ENCODE measurements at places on chromosomes 2 and 18.

- DNase-seq, result no peak
Measured at GRCh38 chr2:37664231-37664643, 7.2 kb downstream of the CDC42EP3 start.

GRCh38 chr2:85950743-85951142 is 62.0 kb upstream of the ST3GAL5 start:
- no peak for DNase-seq

- DNase-seq, result no peak
Measured at GRCh38 chr18:46677611-46678010, 20.6 kb upstream of the LOXHD1 start.

GRCh38 chr2:134866498-134867099 is 28.2 kb downstream of the ACMSD start:
- DNase-seq, result no peak

DNA sequence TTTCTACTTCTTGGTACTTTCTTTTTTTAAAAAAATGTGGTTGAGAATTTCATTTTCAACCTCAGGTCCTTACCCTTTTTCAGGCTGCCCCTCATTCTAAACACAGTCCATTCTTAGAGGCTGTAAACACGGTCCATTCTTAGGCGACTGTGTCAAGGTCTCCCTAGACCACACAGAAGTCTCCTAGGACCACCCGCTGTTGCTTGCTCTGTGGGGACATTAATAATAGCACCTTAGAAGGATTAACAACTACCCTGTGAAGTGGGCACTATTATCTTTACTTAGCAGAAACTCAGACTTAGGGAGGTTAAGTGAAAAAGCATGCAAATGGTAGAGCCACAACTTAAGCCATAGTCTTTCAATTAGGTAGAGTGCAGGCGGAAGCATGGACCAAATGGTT is 91.7 kb downstream of the RBMS1 start:
- DNase-seq, result no peak

DNA sequence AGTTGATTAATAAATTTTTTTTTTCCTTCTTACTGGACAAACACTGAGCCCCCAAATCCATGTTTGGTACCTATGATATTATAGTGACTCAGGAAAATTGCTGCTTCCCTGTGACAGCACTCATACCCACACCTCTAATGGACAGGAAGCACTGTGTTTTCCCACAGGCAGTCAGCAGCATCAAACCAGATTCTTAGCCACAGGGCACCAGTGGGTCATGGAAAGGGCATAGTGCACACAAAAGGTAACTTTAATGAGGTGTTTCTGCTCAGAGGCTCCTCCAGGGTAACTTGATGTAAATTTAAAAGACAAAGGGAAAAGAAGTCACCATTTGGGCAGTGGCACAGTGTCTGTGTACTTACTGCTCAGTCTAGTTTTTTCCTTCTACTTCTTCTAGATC is 34.1 kb downstream of the SERPINB11 start:
- no peak for DNase-seq

- DNase-seq, result no peak
Measured at GRCh38 chr2:75348307-75348706, 149.0 kb upstream of the TACR1 start.

- DNase-seq, result no peak
Measured at GRCh38 chr2:16665748-16666448, at the start of gene CYRIA. Gene CYRIA (minus strand): TSS chr2:16665834. CDS start chr2:16588119, 77,715 bp downstream.

- no peak for DNase-seq
Measured at GRCh38 chr2:109117780-109118179, 11.2 kb upstream of the SH3RF3 start.

DNA sequence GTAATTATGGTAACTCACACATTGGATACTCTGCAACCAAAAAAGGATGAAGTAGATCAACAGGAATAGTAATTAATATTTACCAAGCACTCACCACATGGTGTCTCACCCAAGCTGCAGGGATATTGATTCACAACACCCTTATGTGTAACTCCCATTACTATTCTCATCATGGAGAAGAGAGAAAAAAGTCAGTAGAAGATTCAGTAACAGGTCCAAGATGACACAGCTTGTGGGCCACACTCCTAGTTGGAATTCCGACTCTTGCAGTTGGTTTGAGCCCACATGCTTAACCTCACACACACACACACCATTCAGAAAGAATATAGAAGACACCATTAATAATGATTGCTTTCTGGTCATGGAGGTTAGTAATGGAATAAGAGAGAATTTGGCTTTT is 1.7 kb upstream of the MLPH start:
- no peak for DNase-seq

DNA sequence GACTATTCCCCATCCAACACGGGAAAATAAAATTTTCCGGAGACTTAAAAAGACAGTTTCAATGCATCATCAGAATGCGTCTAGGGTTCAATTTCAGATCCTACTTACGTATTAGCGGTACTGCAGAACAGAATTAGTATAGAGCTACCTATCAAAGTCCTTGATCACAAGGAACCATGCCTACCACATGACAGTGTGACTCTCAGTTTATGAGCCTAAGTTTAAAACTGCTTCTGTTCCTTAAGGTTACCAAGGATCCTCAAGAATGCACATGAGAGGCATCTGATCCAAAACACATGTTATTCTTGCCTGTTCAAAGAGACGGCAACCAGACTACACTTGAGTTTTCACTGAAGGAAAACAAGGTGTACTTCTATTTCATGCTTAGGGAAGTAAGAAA is 369.7 kb downstream of the EPHA4 start:
- no peak for DNase-seq

DNA sequence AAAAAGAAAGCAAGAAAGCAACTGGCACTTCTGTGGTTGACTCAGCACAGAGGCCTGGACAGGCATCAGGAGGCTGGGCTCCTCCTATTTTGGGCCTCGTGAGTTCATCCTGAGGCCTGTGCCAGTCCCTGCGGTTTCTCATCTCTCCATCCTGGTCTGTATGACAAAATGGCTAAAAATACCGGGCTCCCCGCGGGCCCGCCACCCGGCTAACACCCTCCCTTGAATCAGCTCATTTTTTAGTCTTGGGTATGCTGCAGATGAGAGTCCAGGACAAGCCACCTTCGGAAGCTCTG is 62.3 kb upstream of the YWHAQ start:
- no peak for DNase-seq

DNA sequence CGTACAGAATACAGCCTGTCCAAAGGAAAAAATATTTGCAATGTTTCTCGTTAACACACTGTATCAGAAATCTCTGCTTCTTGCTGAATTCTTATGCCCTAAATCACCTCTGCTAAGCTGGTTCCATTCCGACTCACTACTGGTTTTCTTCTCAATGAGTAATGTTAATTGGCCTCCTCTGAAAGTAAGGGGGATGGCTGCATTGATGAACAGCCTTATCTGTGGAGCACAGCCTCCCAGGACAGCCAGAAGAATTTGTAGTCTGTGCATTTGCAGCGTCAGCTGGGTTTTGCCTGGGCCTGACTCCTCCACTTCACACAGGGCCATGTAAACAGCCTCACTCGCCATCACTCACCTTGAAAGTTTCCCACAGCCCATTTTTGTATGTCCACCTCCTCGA is 127.7 kb downstream of the RNF152 start:
- DNase-seq, result no peak

DNA sequence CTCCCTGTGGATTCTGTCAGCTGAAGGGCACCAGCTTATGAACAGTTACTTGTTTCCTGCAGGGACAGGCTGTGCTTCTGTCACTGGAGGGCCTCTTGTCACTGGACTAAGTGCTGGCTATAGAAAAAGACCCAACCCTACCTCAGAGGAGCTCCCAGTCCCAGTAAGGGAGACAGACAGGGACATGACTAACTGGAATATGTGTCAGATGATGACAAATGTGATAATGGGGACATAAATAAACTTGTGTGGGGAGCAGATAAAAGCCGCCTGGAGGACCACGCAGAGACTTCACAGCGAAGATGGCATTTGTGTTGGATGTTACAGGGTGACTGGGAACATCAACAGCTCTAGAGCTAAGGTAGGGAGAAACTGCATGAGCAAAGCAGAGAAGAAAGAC is 95.0 kb downstream of the MAPRE2 start:
- no peak for DNase-seq

DNA sequence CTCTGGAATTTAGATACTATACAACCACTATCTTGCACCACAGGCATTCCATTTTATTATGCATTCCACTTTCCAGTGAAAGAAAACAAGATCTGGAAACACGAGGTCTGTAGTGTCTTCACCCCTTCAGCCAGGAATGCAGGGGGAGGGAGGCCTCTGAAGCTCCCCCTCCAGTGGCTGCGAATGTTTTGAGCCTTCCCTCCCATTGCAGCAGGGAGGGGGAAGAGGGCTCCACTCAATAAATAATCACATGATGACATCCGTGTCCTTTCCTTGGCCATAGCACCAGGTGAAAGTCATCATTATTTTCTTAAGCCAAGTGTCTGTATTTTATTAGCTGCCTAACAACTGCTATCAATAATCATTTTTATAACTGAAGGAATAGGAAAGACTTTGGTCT is 38.6 kb downstream of the ALPK2 start:
- DNase-seq, result no peak

DNA sequence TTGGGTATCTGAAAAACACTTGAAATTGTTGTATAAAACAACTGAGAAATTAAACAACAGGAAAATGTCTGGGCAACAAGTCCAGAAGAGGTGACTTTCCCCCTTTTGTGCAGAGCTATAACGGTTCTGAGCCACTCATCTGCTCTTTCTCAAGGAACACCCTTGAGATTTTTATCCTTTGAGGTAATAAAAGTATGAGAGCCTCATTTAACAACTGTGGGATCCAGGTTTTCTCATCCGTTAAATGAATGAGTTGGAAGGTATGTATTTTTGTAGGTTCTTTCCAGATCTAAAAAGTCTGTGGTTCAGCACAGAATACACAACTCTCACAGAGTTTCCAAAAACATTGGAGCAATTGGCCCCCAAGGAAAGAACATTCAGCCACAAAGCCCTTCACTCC is 93.0 kb downstream of the ANKRD44 start:
- no peak for DNase-seq
